ENCODE measurements at places on chromosomes 6 and 20.

DNA sequence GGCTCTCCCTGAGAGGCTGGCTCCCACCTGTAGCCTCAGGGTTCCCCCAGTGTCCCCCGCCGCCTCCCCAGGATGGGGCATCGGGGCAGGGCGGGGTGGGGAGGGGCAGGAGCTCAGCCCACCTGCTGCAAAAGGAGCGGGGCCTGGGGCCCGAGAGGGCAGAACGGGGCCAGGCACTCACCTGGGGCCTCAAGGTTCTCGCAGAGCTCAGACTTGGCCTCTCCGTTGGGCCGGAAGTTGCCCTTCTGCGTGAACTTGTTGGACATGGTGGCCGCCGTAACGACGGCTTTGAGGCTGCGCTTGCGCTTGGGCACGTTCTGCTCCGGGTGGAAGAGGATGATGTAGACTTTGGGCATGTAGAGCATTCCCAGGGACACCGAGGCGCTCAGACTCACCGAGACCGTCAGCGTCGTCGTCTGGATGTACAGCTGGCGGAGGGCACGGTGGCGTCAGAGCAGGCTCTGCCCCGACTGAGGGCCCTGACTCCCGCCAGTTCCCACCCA lies 117.9 kb downstream of the GRM4 start:
- no peak for DNase-seq

GRCh38 chr20:11761497-11761896 lies 156.2 kb upstream of the BTBD3 start:
- DNase-seq, result no peak

GRCh38 chr6:14270925-14271788 lies 153.6 kb downstream of the CD83 start:
- DNase-seq, result no peak

- DNase-seq, result peak; percentile 40
Observed at GRCh38 chr6:106973836-106974335, 643 bp downstream of the CD24 start.

- DNase-seq, result no peak
Observed at GRCh38 chr6:19329078-19329477, 508.1 kb upstream of the ID4 start.

- no peak for DNase-seq
Observed at GRCh38 chr6:35160642-35161041, 19.5 kb upstream of the TCP11 start.

- DNase-seq, result no peak
Observed at GRCh38 chr20:61487346-61487996, 235.4 kb downstream of the CDH4 start.

- no peak for DNase-seq
Observed at GRCh38 chr20:13325033-13325432, 104.0 kb downstream of the ISM1 start.

DNA sequence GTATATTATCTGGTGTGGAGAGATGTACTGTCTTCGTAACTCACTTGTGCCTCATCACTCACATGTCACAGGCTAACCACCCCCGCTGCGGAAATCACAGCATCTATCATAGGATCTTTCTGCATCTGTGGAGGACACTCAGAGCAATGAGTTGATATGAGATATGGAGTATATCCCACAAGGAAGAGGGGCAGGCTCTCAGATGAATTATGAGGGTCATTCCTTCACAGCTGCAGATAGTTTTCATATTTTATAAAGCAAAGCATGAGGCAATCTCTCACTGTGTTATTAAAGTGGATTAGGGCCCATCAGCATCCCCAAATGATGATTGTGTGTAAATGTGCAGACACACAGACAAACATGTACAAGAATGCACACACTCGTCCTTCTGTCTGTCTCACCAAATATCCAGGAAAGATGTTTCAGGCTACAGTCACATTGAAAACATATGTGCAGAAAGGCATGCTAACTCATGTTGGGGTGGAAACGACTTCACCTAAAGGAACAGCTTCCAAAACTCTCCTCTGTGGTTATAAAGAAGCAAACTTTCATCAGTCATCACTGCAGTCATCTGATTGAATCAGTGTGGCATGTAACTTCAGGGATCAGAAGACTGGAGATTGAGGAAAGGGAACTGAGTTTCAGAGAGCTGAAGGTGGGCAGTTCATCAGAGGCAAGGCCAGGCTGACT lies 164.7 kb downstream of the FOXC1 start:
- DNase-seq, result no peak

DNA sequence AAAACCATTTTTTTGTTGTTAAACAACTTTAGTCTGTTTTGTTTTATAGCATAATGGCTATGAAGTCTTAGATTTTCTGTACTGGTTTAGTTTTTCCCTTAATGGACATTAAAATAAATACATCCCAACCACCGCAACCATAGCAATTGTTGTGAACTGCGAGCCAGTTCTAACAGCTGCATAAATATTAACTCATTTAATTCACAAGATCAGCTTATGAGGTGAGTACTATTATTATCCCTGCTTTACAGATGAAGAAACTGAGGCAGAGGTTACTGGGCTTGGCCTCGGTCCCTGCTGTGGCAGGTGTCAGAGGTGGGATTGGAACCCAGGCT lies 23.1 kb downstream of the MOCS3 start:
- DNase-seq, result no peak

- DNase-seq, result no peak
Observed at GRCh38 chr6:109308018-109308492, 74.2 kb downstream of the CD164 start.

DNA sequence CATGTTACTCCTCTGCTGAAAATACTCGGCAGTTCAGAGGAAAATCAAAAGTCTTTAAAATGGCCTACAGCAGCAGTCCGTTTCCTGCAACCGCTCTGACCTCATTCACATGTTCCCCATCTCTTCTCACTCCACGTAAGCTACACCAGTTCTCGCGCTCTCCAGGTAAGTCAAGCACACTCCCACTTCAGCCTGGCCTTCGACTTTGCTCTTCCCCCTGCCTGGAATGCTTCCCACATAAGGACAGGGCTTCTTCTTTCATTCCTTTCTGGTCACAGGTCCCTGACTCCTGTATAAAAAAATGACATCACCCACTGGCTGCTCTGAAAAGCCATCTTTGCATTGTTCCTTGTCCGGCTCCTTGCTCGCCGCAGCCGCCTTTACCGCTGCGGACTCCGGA lies 42.7 kb downstream of the MGME1 start:
- no peak for DNase-seq

- no peak for DNase-seq
Observed at GRCh38 chr6:77561768-77562314, 91.0 kb upstream of the MEI4 start.

- DNase-seq, result no peak
Observed at GRCh38 chr6:141848029-141848890, 284.5 kb upstream of the GJE1 start.
